GDM1 (cell line): ENCODE measurements at places on chromosomes 2 and 18.

DNA sequence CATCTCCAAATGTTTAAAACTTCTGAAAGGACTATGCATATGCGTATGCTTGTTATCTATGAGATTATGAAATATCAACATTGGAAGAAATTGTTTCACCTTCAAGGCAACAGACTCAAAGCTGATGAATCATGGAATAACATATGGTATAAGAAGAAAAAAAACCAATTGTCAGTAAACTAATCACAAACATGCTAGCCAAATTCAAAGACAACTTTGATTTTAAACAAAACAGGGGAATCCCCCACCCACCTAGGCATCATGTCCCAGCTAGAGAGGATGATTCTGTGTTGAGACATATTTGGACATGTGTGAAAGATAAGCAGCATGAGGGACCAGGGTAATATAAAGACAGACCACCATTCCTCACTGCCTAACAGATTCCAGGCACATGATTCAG lies 147.7 kb downstream of the WDPCP start:
- DNase-seq, result no peak

DNA sequence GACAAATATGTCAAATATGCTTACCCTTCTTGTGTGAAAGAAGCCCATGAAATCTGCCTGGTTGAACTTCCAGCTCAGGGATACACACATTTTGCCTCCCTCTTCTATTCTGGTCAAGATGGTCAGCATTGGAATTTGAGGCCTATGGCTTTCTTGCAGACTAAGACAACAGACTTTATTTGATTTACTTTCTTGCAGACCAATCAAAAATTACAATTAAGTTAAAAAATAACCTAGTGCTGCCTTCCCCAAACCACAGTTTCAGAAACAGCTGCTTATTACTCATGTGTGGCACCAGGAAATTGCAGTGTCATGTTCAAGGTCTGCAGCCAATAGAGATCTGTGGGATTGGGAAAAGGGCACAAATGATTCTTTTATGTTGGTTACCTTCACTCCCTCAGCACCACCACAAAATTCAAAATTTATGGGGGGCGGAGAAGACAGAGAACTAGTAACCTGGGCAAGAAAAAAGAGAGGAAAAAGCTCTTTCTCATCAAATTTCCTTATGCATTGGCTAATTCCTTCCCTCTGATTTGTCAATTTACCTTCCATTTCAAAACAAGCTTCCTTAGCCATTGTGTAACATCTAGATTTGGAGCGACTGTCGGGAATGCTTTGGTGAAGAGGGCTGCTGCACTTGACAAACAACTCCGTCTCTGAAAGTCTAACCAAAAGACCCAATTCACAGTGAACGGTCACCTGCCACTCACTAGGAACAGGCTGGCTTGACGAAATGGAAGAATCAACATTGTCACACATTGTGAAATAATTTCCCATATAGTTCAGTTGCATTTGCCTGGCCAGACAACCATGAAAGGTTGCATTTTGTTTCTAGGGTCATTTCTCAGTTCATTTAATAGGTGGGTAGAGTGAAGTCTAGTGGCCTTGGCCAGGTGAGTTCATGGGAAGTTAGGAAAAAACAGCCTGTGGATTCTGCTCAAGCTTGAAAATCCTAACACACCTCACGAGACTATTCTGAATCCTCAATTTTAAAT lies 100.4 kb upstream of the FZD5 start:
- no peak for DNase-seq

DNA sequence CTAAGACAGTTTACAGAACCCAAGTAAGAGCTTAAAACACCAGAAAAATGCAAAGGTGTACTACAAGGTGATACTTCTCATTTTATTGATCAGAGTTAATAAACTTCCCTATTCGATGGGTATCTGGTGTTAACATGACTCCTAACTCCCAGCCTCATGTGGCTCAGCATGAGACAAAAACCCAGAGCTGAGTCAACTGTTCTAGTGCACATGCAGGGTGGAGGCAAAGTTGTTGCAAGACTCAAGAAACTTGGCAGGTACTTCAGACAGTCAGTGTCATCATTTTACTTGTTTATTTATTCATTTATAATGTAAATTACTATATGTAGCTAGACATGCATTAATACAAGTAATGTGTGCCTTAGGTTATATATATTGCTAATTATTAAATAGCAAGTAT lies 216.6 kb upstream of the DSEL start:
- DNase-seq, result no peak

GRCh38 chr18:41761333-41762018 lies 193.6 kb upstream of the PIK3C3 start:
- no peak for DNase-seq

GRCh38 chr18:57780318-57780705 lies 22.8 kb downstream of the ATP8B1 start:
- DNase-seq, result no peak

- DNase-seq, result no peak
Measured at GRCh38 chr2:109175350-109175678, 46.3 kb downstream of the SH3RF3 start.

DNA sequence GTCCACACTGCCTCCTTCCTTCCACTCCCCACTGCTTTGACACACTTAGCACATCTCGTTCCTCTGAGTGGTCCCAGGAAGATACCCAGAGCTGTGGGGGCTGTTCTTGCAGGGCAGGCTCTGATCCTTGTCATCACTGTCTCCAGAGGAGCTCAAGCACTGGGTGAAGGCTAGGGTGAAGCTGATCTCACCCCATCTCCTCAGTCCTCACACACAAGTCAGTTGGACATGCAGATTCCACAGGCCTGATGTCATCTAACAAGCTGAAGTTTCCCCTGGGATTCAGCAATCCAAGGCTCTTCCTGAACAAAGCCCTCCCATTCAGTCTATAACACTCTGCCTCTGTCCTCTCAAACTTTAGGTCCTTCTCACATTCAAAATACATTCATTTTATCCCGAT lies 90.6 kb upstream of the RAB6C start:
- DNase-seq, result no peak
